ENCODE measurements at places on chromosomes 1 and 21.

DNA sequence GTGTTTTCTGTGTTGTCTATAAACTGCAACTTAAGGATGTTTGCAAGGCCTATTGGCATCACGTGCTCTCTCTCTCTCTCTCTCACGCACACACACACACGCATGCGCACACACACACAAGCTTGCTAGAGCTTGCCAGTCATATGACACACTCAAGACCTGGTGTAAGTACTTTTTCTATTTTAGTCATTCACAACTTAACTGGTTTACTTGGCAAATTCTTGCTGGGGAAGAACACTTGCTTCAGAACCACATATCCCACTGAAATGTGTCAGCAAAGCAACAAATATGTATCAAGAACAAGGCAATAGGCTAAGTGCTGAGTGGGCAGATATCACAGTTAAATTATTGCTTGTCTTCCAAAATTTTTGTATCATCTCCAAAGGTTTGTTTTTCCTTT lies 107.8 kb downstream of the DISC1 start:
- DNase-seq: no peak

DNA sequence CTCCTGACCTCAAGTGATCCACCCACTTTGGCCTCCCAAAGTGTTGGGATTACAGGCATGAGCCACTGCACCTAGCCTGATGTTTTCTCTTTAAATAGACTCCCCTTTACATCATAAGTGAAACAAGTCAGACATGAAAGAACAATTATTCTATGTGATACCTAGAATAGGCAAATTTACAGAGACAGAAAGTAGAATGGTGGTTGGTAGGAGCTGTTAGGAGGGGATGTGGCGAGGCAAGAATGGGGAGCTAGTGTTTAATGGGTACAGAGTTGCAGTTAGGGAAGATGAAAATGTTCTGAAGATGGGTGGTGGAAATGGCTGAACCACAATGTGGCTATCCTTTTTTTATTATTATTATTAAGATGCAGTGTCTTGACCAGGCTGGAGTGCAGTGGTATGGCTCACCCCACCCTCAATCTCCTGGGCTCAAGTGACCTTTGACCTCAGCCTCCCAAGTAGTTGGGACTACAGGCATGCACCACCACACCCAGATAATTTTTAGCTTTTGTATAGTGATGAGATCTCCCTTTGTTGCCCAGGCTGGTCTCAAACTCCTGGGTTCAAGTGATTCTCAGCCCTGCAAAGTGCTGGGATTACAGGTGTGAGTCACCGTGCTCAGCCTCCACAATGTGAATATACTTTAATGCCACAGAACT lies 28.4 kb downstream of the ELF3 start:
- no peak for DNase-seq

DNA sequence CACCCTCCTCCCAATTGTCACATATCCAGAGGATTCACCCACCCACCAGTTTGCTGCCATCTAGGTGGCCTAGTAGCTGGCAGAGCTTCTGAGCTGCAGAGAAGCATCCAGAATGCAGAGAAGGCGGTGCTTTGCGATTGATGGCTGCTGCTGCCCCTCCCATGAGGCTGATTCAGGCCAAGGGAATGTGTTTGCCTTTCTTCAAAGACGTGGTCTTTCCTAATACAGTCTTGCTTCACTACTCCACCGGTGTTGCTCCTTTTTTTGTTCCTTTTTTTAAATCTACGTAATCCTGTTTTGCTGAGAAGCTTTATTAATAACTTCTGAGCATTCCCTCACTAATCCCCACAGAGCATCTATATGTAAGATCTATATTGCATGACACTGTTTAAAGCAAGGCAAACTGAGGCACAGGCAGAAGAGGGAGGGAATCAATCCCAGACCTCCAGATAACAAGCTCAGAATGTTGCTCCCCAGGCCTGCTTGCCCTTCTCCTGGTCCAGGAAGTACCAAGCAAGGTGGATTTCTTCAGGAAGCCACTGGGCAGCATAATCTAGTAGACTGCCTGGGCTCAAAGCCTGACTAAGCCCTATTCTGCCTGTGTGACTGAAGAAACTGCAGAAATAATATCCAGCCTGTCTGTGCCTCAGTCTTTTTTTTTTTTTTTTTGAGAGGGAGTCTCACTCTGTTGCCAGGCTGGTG lies 275.5 kb upstream of the FMN2 start:
- DNase-seq: no peak

DNA sequence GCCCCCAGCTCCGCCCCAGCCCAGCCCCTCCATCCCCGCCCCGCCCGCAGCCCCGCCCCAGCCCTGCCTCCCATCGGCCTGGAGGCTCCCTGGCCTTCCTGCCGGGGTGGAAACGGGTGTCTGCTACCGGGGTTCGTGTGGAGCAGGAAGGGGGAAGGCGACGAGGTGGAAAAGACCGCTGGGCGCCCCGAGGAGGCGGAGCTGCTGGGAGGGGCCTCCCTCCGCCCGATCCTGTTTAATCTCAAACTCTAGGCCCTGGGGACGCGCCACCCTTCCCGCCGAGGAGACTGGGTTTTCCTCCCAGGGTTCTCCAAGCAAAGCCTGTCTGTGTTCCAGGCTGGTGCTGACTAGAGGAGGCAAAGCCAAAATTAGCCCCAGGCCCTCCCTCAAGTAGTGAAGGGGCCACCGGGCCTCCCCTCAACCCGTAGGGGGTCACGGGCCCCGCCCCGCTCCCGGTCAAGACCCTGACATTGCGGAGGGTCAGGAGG lies 16.2 kb upstream of the TTLL10 start:
- DNase-seq: peak; percentile 59

DNA sequence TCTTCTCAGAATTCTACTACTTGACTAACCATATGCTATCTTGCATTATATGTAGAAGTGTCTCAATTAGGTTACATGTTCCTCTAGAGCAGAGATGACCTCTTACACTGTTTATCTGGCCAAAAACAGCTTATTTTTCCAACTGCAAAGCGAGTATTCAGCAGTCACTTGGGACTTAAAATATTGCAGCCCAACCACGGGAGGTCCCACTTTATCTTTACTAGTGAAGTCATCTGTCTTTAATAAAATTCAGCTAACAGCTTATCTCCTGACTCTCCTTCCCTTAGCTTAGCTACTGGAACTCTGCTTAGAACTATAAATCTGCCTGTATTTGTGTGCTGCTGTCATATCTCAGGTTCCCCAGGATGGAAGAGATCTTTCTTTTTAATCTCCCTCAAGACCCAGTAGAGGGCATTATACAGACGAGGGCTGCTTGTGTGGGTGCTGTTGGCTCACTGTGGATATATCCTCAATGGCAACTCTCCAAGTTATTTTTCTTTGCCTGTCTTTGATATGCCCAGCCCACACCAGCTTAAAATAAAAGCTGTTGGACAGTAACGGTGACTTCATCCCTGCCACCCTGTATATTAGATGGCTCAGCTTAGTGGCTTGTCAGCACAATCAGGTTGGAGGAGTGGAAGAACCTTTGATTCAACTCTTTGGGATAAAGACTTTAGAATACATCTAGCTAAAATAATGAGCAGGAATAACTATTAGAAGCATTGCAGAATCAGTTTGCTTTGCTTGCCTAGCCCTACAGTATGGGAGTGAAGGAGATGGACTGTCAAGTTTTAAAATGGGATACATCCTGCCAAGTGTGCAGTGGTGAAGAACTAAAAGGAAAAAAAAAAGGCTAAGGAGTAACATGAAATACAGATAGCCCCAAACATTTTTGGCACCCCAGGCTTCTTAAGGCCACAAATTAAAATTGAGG lies 9.6 kb downstream of the ENSA start:
- DNase-seq: no peak

DNA sequence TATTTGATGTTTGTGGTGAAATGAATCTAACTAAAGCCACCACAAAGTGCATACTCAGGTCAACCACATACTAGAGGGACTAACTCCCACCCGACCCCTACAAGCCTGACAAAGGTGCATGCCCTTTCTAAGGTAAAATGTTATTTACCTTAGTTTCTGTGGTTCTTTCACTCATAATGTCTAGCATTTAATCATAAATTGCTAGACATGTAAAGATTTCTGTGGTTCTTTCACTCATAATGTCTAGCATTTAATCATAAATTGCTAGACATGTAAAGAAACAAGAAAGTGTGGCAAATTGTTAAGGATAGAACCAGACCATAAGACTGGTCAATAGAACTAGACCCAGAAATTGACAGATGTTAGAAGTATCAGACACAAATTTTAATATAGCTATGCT lies 193.0 kb upstream of the PBX1 start:
- DNase-seq: no peak

DNA sequence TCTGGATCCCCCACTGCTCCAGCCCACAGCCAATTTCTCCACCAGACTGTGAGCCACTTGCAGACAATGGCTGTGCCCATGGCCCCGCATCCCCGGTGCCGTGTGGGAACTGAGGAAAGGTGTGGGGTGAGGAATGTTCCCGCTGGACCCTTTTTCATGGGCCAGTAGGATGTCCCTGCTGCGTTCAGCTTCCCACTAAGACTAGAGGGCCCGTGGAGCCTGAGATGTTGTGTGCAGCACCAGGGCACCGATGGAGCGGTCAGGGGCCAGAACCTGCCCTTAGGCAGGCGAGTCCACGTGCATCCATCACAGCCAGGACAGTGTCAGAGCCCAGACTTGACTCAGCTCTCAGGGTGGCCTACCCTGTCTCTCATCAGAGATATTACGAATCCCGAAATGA lies 105.7 kb upstream of the COL6A1 start:
- DNase-seq: no peak

Measured in substantia nigra (tissue), 51 donors.